ENCODE measurements at places on chromosomes 7 and 10.

DNA sequence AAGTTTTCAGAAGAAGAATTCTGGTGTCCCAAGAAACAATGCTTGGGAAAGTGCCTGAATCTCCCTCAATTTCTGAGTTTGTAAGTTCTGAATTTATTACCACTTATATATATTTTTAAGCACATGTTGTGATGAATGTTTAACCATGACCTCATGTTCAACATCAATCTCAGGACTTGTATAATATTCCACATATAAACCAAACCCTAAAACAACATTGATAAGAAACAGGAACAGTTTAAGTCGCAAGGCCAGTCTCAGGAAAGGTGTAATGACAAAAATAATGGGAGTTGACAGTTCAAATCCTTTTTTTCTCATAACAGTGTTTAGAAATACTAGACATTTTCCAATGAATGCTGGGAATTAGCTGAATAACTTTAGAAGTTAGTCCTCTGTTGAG, 22.8 kb downstream of the NRP1 start:
- no peak for DNase-seq

GRCh38 chr7:147833970-147834369, 756.6 kb upstream of the C7orf33 start:
- no peak for DNase-seq

- DNase-seq, result no peak
Measured at GRCh38 chr10:72323108-72323749, 31.5 kb downstream of the DNAJB12 start.

DNA sequence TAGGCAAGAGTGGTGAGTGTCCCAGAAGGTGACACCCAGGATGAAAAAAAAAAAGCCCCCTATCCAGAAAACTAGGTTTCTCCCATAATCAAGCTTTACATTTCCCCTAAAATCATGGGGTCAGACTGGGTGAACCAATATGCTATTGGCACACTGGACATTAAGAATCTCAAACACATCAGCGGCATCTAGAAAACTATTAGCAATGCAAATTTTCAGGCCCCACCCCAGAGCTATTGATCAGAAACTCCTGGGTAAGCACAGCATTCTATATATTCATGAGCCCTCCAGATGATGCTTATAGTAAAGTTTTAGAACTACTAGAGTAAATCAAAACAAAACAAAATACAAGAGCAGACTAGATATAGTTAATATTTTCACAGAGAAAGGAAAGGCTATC, 36.4 kb downstream of the IQUB start:
- DNase-seq, result no peak

- DNase-seq, result no peak
Measured at GRCh38 chr7:69067397-69067796, 530.9 kb upstream of the AUTS2 start.

GRCh38 chr7:34163956-34164355, 258.6 kb downstream of the BMPER start:
- no peak for DNase-seq

GRCh38 chr10:125640653-125641052, 42.3 kb downstream of the TEX36 start:
- no peak for DNase-seq

DNA sequence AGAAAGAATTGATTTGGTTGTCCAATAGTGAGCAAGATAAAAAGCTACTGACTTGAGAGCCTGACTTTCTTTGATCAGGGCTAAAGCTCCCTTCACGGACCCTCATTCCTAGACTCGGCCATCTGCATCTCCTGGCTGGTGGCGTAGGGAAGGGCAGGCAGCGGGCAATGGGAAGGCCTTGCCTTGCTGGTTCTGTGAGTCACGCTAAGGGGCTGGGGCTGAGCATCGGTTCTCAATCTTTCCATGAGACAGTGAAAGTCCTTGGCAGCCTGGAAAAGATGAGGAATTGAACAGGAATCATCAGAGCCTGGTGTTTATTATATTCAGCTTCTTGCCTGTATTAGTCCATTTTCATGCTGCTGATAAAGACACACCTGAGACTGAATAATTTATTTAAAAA, 475.3 kb downstream of the PLXNA4 start:
- no peak for DNase-seq

DNA sequence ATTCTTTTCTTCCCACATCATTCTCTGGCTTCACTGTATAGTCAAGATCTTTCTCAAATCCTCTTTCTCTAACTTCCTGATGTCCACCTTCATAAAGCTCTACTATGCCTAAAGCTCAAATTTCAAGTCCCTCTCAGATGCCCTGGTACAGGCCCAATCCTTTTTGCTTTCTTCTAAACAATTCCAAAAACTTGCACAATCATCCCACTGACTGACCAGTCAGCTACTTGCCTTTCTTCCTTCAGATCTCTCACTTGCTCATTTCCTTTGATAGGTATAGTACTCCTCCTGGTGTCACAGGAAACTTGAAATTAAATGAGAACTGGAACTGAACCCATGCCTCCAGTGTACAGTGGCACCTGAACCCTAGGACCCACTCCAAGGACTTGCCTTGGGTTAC, 18.2 kb downstream of the SEC31B start:
- DNase-seq, result no peak

DNA sequence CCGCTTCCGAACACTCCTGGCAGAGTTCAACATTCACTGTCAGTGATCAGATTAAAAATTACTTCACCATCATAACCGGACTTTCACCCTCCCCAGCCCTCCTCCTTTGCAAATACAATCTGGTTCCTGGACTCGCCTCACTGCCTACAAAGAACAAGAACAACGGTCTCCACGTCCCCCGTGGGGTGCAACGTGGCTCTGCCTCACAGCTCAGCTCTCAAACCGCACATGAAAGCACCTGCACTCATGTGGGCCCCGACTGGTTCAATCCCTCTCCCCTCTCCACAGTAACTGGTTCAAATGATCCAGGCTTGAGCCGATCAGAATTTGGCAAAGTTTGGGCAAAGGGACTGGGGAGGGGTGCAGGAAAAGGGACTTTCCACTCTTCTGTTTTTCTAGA, 21.0 kb downstream of the ASB13 start:
- no peak for DNase-seq

GRCh38 chr7:107815254-107815882, 12.3 kb upstream of the SLC26A3 start:
- peak; percentile 1 for DNase-seq

DNA sequence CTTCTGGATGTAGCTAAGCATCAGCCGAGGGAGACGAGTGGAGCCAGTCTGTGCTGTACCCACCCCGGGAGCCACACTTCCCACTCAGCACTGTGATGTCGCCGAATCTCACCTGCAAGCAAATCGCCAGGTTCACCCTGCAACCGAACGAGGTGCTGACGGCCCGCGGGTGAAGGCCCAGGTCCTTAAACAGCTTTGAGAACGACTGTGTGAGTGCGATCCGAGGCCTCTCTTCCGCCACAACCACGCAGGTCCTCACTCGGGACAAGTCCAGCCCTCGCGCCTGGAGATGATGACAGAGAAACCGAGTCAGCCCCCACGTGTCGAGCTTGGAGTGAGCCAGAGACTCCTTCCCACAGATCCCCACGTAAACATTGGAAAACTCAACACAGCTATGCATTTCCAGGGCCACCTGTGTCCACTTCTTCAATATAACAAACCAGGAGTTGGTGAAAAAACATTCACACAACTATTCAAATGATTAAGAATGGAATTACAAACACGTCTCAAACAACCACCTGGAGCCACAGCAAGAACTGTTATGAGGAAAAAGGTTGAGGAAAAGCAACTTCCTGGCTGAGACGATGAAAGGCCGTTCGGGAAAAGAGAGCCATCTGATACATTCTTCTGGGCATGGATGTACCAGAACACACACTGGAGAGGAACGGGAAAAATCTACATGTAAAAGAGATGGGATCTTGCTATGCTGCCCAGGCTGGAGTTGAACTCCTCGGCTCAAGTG, 191.8 kb downstream of the ZMYND11 start:
- DNase-seq, result no peak

DNA sequence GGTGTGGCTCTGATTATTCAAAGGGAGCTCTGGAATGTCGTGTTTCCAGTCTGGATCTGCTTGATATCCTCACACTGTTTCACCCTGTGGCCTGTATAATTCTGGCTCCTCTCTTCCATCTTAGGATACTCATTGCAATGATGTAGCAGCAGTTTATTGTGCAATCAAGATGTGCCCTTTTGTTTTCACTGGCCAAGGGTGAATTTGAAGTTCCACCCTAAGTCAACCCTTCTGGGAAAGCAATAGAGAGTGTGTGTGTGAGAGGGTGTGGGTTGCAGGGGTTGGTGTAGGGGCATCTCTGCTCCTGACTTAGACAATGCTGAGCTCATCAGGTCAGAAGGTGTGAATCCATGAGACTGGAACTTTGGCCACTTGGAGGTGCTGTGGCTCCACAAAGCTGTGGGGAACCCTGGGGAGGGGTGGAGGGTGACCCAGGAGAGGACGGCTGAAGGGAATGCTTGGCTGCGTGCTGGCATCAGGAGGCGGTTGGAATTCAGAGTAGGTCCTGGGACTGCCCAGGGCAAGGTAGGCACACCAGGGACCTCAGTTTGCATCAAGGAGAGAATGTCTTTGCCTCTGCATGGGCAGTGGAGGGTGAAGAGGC, 118.0 kb upstream of the PRSS58 start:
- DNase-seq, result peak; percentile 30

DNA sequence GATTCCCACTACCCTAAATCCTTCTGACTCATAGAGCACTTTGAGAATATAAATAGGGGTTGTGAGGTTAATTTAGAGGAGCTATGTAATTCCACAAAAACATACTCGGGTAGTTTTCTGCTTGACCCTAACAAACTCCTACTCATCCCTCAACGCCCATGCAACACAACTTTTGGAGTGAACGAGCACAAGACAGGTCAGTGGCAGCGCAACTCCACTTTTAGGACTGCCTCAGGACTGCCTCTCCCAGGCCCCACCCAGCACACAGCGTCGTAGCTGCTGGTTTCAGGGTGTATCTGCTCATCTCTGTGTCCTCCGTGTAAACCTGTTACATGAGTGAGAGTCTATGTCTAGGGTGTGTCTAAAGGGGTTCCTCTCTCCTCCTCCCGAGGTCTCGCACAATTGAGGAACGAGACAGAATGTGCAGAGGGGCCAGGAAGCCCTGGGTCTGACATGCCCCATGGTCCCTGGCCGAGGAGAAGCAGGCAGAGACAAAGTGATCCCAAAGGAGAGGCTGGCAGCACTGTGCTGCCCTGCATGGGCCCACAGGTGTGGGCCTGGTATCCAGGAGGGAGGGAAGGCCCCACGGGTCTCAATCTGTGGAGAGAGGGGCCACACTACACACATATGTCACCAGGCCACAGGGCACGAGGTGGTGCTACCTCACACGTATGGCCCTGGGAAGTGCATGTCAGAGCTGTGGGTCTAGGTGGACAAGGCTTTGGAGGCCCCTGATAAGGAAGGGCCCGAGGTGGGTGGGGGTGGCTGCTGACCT, 45.5 kb downstream of the CAMK2B start:
- DNase-seq, result no peak

- no peak for DNase-seq
Measured at GRCh38 chr7:50690541-50691011, 92.1 kb downstream of the GRB10 start.

- DNase-seq, result no peak
Measured at GRCh38 chr7:141268614-141269013, 194.8 kb downstream of the TMEM178B start.

- DNase-seq, result no peak
Measured at GRCh38 chr7:89685287-89685686, 469.0 kb upstream of the STEAP1 start.

DNA sequence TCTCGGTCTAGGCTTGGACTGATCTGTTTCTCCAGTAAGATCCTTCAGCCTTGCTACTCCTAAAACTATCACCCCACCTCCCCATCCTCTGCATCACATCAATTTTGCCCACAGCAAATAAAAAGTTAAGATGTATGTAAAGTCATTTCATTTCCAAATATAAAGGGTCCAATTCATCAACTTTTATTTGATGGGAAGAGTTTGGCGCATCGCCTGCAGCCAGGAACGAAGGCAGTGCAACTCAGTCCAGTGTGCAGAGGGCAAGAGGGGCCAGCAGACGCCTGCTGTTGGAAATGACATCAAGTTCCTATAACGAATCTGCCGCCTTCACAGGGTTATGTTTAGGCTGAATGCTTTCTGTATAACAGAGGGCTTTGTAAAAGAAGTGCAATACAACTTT, 97.0 kb downstream of the SVIL start:
- no peak for DNase-seq

DNA sequence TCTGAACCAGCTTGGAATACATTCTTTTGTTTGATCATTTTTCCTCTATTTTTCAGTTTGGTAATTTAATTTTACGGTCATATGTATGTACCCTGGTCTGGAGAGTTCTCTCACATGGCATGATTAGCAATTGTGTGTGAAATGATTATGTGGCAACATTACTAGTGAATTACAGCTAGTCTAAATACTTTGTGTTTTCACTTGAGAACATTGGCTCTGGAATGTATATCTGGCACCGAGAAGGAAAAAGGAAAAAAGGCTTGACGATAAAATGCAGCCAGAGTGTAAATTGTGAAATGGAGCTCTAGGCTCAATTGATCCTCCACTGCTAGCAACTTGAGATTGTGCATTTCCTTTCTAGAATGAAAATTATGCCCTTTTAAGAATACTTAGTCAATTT, 397.2 kb downstream of the EXOC4 start:
- DNase-seq, result no peak

GRCh38 chr7:102721-103120, 89.7 kb upstream of the FAM20C start:
- DNase-seq, result peak; percentile 85

- DNase-seq, result peak; percentile 82
Measured at GRCh38 chr10:114304017-114304570, 65.0 kb downstream of the VWA2 start.

- DNase-seq, result no peak
Measured at GRCh38 chr7:2005786-2006185, 227.0 kb downstream of the MAD1L1 start.

- no peak for DNase-seq
Measured at GRCh38 chr10:125523347-125523746, 159.6 kb downstream of the TEX36 start.

DNA sequence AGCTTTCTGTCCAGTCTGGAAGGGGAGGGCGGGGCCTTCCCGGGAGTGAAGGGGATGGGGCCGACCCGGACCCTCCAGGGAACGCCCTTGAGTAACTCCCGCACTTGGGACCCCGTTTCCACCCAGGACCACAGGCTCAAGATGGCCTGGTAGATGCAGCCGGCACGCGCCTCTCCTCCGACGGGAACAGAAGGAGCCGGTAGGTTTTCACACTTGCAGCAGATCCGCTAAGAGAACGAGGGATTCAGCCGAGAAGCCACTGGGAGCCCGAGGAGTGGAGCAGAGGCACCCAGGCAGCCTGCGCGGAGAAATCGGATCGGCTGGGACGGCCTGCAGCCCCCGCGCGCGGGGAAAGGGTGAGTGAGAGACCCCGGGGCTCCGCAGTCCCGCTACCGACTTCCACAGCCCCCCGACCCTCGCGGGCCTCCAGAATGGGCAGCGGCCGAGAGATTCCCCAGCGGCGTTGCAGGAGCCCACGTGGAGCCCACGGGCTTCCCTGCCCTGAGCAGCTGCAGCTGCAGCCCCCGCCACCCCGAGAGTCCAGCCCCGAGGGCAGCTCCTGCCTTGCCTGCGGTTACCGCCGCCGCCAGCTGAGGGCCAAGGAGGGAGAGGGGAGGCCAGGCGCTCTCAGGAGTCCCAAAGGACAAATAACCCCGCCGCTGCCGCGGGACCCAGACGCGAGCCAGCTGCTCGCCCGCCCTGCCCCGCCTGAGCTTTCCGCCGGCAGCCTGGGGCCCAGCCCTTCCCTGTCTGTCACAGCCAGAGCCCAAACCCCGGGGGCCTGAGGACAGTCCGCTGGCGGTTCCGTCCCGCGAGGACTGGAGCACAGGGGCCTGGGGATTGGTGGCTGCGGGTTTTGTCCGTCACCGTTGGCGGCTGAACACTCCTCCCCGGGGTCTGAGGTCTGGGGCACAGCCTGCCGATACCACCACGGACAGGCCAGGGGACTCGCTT, 21.8 kb downstream of the IFT22 start:
- DNase-seq, result no peak

Data from ELR (cell line).